ENCODE measurements at places on chromosomes 7 and 10.

DNA sequence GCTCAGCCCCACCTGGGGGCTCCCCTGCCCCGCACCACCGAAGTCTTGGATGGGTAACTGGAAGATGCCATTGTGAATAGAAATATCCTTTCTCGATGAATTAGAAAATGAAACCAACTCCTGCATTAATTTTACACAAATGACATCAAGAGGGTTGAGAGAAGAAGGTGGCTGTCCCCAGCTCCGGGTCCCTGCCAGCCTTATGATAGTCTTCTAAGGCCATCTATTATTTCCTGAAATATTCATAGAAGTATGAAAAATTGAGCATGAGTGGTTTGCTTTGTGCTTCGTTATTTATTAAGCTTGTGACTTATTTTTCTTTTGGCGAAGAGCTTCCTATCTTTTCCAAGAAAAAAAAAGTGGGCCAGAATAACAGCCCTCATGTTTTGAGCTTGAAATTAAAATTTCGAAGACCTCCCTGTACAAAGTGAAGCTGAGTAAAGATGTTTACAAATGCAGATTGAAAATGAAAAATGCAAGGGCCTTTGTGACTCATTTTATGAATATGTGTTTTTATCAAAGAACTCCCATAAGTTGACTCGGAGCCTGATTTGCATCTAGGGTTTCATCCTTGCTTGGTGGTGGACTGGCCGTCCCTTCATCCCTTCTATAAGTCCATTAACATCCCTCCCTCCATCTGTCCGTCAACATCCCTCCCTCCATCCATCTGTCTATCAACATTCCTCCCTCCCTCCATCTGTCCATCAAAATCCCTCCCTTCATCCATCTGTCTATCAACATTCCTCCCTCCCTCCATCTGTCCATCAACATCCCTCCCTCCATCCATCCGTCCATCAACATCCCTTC lies 20.5 kb upstream of the CFAP46 start:
- DNase-seq, result no peak

GRCh38 chr7:94111009-94111408 lies 106.9 kb upstream of the BET1 start:
- no peak for DNase-seq

DNA sequence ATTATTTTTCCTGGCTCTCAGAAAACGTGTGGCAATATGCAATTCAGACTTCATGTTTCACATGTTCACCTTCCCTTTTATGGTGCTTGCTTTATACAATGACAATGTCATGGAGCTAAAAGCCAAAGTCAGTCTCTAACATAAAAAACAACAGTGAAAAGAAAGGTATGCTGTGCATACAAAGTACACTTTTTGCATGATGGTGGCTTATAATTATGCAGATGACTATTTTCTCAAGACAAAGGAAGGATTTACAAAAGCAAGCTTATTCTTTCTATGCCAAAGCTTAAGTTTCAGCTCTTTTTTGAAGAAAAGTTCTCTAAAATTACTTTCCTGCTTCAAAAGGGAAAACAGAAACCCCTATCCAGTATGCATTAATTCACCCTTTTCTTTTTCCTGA lies 15.6 kb downstream of the ERCC6 start:
- no peak for DNase-seq

DNA sequence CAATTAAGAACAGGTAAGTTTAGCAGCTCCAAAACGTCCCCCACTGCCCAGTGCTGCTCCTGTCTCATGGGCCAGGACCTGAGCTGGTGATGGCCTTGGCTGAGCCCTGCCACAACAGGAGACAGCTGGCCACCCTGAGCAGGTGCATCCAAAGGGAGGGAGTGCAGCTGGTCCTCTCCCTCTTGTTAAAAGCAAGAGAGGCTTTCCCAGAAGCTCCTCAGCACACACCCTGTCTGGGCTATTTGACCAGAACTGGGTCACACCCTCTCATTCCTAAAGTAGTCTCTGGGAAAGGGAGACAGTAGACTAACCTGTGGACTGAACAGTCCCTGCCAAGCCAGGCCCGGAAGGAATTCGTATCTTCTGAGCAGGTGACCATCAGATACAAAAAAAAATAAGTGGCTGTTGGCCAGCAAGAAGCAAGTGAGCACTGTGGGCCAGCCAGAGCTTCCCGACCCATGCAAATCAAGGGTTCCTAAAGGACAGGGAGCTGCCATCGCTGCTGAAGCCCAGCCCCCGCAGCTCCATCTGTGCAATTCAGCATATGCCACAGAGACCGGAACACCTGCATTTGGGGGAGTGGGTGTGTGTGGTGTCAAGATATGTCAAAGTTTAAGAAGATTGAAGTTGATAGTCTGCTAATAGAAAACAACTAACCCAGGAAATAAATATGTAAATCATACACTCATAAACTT lies 2.1 kb upstream of the TMEM72 start:
- no peak for DNase-seq

GRCh38 chr10:6811153-6811552 lies 231.1 kb upstream of the PRKCQ start:
- no peak for DNase-seq

- DNase-seq, result no peak
These were observed 85.6 kb upstream of the MTPN start for GRCh38 chr7:136062625-136063325.

DNA sequence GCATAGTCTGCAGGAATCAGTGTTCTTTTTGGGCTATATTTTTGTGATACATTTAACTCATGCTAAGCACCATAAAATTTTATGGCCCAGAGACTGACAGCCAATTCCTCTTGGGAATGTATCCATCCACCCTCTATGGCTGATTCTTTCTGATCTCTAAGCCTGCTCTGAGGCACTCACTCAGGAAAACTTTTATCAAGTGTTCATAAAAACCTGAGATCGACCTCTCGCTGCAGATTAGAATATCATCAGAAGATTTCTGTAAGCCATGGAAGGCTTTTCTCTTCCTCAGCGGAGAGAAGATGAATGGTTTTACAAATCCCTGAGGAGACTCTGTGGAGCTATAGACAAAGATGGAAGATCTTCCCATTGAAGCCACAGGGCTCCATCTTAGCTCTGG lies 489.8 kb upstream of the GHITM start:
- no peak for DNase-seq

DNA sequence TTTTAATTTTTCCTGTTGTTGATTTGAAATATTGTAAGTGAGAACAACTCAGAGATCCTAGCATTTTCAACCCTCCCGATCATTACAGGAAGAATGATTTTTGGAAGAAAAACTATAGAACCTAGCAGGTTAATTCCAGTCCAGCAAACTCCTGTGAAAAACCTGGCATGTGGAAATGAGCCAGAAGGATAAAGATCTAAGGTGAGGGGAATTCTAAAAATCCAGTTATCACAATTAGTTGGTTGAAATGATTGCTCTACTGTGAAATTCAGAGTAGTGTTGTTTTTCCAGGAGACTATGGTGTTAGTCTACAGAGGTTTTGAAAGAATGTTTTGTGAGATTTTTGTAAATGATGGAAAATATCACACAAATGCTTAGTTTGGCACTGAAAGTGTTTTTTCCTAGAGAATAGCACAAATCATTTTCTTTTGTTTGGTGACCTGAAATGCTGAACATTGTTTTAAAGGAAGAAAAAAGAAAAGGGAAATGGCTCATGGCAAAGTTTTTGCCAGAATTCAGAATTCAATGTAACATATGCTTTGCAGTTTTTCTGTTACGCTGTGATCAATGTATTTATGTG lies 152.4 kb upstream of the SLC26A5 start:
- no peak for DNase-seq

- no peak for DNase-seq
These were observed 436.8 kb upstream of the FOXK1 start for GRCh38 chr7:4245135-4245865.

DNA sequence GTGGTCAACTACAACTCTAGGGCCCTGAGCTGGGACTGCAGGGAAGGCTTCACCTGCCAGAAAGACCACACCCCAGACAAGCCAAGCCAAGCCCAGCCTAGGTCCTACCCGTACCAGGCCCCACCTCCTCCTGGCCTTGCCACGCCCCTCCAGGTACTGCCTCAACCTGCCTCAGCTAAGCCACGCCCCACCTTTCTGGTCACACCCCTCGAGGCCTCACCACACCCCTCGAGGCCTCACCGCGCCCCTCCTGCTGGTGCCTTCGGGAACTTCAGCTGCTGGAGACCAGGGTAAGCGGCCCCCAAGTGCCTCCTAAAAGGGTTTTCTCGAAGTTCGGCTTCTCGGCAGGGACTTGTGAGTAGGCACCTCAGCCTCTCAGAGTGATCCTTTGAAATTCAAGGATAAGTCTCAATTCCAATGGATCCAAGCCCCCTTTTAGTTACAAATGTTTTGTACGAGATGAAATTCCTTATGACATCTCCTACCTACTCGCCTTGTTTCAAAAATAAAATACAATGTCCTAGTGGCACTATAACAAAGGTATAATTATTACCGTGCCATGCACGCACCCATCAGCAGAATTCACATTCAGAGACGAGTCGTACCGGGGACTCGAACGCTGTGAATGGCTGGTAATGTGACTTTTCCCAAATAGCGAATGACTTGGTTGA lies 171.2 kb downstream of the ARHGAP21 start:
- peak; percentile 99 for DNase-seq

- no peak for DNase-seq
These were observed 266.6 kb downstream of the HDAC9 start for GRCh38 chr7:18762189-18762588.

- DNase-seq, result no peak
These were observed 63.8 kb downstream of the ALOX5 start for GRCh38 chr10:45437587-45438465.

- DNase-seq, result no peak
These were observed 52.7 kb downstream of the SRPK2 start for GRCh38 chr7:105336009-105336408.

GRCh38 chr7:93053209-93053948 lies 64.4 kb downstream of the SAMD9 start:
- no peak for DNase-seq

GRCh38 chr7:127736511-127736910 lies 84.5 kb downstream of the SND1 start:
- no peak for DNase-seq

DNA sequence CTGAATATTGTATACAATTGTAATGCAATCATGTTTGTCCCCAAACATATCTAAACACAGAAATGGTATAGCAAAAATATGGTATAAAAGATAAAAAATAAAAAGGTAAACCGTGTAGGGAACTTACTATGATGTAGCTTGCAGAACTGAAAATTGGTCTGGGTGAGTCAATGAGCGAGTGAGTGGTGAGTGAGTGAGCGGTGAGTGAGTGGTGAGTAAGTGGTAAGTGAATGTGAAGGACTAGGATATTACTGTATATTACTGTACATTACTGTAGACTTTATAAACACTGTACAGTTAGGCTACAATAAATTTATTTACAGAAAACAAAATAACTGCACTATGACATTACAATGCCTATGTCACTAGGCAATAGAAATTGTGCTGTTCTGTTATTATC lies 1163.2 kb upstream of the SORCS1 start:
- DNase-seq, result no peak

DNA sequence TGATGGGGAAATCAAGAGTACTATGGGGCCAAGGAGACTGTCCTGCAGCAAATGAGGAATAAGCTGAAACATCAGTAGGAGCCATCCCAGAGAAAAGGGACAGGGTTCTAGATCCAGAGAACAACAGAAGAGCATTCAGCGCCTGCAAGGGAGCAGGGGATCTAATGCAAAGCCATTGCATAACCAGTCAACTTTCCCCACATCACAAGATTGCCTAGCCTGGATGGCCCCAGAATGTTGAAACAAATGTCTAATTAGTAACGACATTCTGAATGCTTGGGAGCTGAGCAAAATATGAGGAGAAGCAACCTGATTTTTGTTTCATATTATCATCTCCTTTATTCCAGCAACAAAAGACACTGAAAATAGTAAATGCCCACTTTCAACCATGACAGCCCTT lies 2.7 kb upstream of the MPP7 start:
- no peak for DNase-seq

DNA sequence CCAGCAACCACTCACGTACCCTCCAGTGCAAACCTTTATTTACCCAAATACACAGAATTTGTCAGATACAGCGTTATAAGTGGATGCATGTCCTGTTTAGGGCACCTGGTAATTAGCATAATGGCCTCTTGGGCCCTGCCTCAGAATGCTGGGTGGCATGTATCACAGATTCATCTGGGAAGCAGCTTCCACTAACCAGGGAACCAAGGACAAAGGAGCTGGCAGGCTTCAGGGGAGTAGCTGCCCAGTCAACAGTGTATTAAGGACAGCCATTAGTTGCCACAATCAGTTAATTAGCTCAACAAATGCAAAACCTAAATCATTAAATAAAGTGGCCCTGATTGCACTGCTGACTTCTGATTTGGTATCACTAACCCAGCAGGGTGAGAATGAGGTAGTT lies 105.7 kb downstream of the RAPGEF5 start:
- DNase-seq, result no peak

DNA sequence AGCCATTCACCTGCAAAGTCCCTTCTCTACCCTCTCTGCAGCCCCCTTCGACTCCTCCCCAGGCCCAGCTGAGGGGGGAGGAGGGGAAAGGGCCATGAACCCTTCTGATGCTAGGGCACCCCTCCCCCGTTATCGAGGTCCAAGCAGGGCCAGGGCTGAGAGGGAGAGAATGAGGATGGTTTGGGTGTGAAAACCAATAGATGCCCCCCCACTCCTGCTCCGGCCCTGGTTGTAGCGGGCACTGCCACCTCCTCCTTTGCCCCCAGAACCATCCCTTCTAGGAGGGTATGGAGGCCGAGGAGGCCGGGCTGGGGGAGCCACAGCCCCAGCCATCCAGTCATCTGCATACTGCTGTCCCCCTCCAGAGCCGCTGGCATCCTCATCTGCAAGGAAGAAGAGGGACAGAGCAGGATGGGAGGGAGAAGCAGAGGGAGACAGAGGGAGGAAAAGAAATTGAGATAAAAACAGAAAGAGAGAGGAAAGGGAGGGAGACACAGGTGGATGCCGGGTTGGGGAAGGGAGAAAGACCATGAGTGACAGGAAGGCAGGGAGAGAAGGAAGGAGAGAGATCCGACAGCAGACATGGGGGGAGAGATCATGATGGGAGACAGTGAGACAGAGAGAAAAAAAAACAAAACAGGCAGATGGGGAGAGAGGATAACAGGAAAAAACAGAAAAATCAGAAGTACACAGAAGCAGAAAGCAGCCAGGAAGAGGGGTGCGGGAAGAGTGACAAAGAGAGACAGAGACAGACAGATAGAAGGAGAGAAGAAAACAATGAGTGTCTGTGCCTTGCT lies 1.9 kb upstream of the GAL3ST4 start:
- DNase-seq, result no peak

GRCh38 chr7:111074071-111074747 lies 16.7 kb upstream of the LRRN3 start:
- no peak for DNase-seq
